ENCODE measurements at places on chromosomes 1 and 21.

DNA sequence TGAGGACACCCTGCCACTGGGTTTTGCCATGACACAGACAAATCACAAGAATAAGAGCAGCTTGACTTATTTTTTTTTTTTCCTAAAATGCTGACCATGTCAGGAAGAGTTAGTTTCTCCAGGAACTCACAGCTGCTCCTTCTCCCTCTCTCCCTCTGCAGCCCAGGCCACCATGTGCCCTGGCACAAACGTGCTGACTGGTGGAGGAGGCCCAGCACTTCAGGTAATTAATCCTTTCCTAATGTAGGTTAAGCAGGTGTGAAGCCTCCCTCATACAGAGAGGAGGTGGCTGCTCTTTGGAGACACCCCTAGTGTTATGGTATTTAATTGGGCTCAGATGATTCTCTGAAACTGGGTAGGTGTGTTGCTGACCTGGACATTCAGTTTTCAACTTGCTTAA is 129.8 kb upstream of the USH2A start:
- DNase-seq: no peak

DNA sequence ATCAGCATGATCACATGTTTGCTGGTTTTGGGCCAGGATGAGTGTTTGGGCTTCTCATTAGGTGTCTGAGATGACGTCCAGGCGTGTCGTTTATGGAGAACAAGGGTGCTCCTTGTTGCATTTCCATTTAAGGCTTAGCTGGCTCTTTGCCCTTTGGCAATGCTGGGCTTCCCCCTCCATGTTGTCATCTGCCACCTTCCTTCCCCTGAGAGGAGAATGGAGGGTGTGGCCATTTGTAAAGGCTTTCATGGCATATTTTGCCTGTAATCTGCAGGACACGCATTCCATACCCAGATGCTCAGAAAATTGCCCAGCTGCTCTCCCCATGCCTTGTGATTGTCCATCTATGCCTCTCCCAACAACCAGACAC is 27.7 kb downstream of the PKP1 start:
- no peak for DNase-seq

GRCh38 chr1:109497449-109498160 is 3.7 kb downstream of the CYB561D1 start:
- no peak for DNase-seq

GRCh38 chr1:62978741-62979140 is 194.8 kb downstream of the ATG4C start:
- no peak for DNase-seq

- DNase-seq: no peak
Observed at GRCh38 chr21:41664881-41665765, 101.7 kb downstream of the RIPK4 start.

DNA sequence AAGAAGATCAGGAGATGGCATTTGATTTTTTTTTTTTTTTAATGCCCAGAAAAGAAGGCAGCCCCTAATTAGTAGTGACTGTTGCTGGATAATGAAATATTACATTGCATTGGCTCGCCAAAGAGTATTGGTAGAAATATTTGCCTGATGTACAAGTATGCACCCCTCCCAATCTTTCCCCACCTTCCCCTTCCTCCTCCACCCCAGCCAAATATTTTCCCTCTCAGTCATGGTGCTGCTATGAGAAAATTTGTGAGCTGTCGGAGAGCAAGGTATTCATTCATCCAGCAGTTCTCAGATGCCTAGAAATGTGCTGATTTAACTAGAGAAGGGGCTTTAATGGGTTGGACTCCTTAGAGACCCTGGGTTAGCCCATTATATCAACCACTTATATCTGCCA is 50.5 kb upstream of the IKBKE start:
- no peak for DNase-seq

DNA sequence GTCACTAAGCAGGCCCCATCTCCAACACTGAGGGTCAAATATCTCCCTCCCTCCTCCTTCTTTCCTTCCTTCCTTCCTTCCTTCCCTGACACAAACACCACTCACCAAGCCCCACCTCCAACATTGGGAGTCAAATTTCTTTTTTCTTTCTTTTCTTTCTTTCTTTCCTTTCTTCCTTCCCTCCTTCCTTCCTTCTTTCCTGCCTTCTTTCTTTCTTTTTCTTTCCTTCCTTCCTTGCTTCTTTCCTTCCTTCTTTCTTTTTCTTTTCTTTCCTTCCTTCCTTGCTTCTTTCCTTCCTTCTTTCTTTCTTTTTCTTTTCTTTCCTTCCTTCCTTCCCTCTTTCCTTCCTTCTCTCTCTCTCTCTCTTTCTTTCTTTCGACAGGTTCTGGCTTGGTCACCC is 79.2 kb upstream of the ETS2 start:
- no peak for DNase-seq

DNA sequence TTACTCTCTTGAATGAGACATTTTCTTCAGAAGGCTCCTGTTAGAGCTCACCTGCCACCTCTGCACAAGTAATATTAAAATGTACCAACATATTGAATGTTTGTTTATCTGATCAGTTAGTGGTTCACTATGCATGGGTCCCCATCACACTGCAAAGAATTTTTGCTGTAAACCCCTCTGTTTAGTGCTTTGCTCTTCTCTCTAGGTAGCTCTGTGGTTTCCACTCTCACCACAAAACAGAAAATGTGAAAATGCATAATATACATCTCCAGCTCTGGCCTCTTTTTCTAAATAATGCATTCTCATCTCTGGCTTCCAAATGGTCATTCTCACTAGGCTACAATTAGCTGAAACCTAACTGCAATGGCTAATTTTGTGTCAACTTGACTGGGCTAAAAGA is 176.7 kb downstream of the TRIM33 start:
- no peak for DNase-seq

- DNase-seq: no peak
Observed at GRCh38 chr21:36765229-36765628, 66.3 kb downstream of the SIM2 start.

DNA sequence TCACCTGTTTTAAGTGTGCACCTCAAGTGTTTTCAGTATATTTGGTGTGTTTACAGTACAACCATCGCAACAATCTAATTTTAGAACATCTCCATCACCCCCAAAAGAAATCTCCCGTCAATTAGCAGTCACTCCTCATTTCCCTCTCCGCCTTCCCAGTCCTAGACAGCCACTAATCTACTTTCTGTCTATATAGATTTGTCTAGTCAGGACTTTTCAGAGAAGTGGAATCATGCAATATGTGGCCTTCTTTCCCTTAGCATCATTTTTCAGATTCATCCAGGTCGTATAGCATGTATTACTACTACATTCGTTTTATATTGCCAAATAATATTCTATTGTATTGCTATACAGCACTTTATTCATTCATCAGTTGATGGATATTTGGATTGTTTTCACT is 1.7 kb upstream of the SHE start:
- no peak for DNase-seq

DNA sequence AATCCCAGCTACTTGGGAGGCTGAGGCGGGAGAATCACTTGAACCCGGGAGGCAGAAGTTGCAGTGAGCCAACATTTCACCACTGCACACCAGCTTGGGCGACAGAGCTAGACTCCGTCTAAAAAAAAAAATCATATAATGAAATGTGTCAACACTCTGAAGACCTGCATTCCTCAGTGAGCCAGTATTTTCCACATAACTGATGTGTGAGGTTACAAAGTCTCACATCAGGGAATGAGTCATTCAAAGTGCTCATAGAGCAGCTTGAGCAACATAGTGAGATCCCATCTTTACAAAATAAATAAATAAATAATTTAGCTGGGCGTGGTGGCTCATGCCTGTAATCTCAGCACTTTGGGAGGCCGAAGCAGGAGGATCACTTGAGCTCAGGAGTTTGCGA is 65.5 kb downstream of the CASZ1 start:
- no peak for DNase-seq
